Transverse colon (tissue), 4 donors: ENCODE measurements at places on chromosomes 5 and 9. TPM values are rescaled to one million over a fixed set of nuclear protein-coding genes. Genes with fewer than 3 reads are reported as not detected.

The AGXT2 gene
- total RNA-seq = not detected

The FOXD4L3 gene
- not detected for total RNA-seq

The ZNF883 gene
- 3.0 TPM for total RNA-seq

The SELENOP gene
- 129 TPM for total RNA-seq

The TDRD7 gene
- total RNA-seq = 32.2 TPM

The TRIP13 gene
- total RNA-seq = 0.41 TPM

The NXNL2 gene
- not detected for total RNA-seq

The GDF9 gene
- not detected for total RNA-seq

The NIPAL4 gene
- total RNA-seq = 0.48 TPM
